ENCODE measurements at places on chromosomes 12 and 14.

- no peak for DNase-seq
These were observed 74.3 kb upstream of the PLEKHG7 start for GRCh38 chr12:92628476-92628875.

GRCh38 chr14:64970776-64971477, 1.2 kb downstream of the RAB15 start:
- no peak for DNase-seq

GRCh38 chr12:92729773-92730305, 27.1 kb downstream of the PLEKHG7 start:
- no peak for DNase-seq

DNA sequence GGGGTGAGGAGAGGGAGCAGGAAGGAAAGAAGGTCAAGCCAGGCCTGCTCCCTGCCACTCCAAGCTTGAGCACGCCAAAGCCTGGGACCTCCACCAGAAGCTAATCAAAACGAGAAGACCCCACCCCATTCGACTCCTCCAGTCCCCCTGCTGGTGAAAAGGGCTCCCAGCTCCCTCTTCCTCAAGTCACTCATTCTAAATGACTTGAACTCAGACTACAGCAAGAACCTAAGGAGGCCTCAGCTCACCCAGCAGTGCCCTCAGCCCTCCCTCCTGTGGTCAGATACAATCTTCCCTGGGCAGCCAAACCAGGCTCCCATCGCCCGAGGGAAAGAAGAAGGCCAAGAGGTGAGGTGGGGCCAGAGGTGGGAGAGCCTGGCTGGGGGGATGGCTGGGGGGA, 17.4 kb downstream of the HDAC7 start:
- no peak for DNase-seq

DNA sequence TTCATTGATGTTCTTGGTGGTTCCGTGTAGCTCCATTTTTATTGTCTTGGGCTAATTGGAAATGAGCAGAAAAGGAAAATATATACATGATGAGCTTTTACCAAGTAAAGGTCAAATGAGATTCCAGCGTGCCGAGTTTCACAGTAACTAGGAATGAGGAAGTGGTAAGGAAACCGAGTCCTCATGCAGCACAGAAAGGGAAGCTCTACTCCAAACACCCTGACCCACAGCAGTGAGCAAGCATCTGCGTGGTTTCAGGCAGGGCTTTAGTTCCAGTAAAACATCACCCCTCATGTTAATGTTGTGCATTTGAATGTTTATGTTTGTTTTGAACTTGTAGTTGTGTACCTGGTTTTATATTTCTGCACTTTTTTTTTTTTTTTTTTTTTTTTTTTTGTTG, 208.0 kb downstream of the SLC41A2 start:
- peak; percentile 67 for DNase-seq

DNA sequence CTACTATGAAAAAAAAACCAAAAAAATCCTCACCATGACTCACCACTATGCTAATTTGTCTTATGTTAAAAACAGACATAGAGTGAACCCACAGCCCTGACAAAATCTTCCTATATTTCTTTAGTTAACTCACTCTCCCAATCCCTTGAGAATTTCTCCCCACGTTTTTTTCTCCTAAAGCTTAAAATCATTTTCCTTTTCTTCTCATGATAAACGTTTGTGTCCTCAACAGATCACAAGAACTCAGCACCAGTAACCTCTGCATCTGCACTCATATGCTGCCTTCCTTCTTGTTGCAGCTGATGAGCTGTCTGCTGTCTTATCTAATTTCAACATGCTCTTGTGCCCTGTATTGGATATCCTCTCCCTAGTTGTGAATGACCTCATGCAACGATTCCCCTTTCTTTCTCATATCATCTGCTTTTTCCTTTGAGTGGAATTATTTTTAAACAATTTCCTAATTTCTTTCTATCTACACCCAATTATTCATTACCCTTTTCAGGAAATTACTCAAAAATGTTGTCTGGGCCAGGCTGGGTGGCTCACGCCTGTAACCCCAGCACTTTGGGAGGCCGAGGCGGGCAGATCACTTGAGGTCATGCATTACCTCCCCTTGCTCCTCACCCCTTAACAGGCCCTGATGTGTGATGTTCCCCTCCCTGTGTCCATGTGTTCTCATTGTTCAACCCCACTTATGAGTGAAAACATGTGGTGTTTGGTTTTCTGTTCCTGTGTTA, 427.5 kb upstream of the MGAT4C start:
- peak; percentile 9 for DNase-seq

DNA sequence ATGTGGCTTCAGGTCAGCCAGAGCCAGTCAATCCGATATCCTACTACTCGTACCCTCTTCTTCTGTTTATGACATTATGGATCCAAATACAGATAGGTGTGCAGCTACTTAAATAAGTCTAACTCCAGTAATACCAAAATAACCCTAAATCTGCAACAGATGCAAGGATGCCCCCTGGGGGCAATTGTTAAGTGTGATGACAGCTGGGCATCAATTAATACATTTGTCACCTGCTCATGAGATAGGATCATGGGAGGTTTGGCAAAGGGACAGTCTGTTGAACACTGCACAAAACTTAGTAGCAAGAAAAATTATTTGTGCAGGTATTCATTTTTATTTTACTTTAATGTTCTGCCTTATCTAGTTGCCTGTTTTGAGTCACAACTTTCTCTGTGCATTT, 83.2 kb downstream of the SLC38A6 start:
- DNase-seq = no peak

- DNase-seq = peak; percentile 27
These were observed 2.1 kb upstream of the SERPINA1 start for GRCh38 chr14:94390372-94391086.

GRCh38 chr14:57686304-57686703, 179.6 kb downstream of the SLC35F4 start:
- no peak for DNase-seq

GRCh38 chr14:75496755-75497154, 25.5 kb upstream of the BATF start:
- DNase-seq = no peak

DNA sequence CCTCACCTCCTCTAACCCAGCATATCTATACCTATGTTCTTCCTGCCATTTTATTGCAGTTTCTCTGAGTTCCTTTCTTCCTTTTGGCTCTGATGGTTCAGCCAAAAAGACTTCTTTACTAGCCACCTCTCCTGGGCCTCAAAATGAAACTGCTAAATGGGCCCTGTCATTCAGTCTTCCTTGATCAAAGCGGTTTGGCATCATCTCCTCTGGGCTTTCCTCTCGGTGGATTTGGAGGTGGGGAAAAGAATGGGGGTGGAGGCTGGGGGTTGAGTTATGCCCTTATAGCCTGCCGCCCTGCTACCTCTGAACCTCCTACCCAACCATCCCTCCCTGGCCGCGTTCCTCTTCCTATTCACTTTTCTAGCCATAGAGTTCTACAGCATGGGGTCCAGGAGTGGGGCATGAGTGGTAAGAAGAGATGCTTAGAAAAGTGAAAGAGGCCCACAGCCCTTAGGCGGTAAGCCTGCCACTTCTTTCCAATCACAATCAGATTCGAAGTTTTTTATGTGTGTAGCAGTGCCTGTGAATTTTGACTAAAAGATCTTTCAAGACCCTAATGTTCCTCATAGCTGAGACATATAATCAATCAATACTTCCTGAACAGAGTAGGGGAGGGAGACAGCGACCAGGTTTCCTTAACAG, 2.5 kb downstream of the AJUBA start:
- peak; percentile 79 for DNase-seq

DNA sequence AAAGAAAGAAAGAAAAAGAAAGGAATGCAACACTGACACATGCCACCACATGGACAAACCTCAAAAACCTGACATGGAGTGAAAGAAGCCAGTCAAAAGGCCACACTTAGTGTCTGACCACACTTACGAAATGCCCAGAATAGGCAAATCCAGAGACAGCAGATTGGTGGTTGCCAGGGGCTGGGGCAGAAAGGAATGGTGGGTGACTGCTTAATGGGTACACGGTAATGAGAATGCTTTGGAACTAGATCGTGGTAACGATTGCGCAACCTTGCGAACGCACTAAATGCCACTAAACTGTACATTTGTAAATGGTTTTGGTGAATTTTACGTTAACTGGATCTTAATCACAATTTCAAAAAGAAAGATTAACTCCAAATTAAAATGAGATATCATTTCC, 39.5 kb downstream of the SCARB1 start:
- no peak for DNase-seq

- no peak for DNase-seq
These were observed 21.1 kb downstream of the ZNF84 start for GRCh38 chr12:133058203-133059113.

DNA sequence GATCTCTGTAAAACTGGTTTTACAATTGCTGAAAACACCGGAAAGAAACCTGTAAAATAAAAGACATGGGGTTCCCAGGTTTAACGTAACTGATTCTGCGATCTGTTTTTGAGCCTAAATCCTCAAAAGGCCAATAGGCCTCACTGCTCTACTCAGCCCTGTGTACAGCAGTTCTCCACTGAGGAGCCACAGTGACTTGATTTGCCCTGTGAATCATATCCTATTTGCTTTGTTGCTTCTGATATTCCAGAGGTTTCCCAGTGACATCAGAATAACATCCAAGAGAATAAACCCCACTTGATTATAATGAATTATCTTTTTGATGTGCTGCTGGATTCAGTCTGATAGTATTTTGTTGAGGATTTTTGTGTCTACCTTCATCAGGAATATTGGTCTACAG, 27.5 kb downstream of the MDM1 start:
- peak; percentile 26 for DNase-seq

DNA sequence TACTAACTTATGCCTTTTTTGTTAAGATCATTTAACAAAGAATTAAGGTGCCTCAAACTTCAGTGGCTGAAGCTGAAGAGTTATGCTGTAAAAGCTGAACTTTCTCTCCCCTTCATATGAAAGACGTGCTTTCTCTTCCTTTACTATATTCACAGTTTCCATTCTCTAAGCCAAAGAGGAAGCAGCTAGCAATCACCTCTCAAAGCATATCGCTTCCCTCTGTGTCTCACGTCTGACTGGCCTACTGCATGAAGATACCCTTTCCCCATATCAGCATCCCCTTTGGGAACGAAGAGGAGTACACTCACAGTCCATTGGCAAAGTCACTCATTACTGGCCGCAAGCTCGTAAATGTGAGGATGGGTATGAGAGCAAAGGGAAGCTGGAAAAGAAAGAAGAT, 34.9 kb downstream of the SLC11A2 start:
- no peak for DNase-seq

DNA sequence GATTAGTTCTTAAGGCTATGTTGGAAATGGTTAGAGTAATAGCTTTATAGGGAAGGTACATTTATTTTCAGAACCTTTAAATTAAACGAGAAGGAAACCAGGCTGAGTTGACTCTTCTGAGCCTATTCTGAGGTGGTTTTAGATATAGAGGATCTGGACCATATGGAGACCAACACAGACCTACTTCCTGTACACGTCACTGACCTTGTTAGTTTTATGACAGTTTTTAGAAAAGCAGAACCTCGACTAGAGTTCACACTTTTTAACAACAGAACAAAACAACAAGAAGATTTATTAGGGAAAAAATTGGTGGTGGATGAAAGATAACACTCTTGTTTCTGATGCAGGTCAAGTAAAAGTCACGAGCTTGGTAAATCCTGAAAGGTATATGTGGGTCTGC, 107.1 kb downstream of the NPAS3 start:
- DNase-seq = no peak

- no peak for DNase-seq
These were observed 19.2 kb downstream of the PACS2 start for GRCh38 chr14:105333613-105334364.

- peak; percentile 41 for DNase-seq
These were observed 412.1 kb downstream of the DAD1 start for GRCh38 chr14:22176957-22177356.

DNA sequence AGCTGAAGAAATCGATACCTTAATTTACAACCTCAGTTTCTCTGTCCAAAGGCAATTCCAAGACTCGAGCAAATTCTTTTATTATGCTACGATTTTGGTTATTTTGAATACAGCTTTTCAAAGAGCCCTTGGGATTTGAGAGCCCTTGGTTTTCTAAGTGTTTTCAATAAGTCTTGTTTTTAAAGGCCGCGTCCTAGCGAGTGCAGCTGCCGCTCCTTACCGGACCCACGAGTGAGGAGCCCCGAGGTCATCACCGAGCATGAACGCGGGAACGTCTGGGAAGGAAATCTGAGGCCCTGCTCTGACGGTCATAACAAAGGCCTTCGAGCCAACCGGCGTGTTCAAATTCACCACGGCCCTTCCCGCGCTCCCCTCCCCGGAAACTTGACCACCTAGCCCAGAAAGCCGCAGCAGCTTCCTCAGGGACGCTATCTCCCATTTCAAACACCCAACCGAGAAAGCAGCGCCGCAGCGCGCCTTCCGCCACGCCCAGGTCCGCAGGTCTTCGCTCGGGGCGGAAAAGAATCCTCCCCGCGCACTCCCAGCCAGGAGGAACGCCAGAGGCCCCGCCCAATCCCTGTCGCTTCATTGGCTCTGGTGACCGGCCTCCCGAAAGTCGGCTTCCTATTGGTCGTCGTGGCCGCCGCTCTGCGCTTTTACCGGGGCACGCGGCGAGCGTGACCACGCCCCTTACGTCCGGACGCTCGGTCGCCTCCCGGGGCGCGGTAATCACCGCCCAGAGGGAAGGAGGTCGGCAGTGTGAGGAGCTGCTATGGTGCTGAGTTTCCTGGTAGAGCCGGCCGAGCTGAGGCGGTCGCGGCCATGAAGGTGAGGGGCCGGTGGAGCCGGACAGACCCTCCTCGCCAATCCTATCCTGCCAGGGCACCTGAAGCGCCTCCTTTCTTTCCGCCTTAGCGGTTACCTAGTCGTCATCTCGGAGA, at the start of gene RNF34:
Gene RNF34, plus strand, starts transcription at position 728 of the 941 bp plus-strand sequence. Its CDS starts 95 bp downstream, at position 823.
- DNase-seq = peak; percentile 99

GRCh38 chr12:48198672-48198971, 4.5 kb downstream of the OR10AD1 start:
- DNase-seq = peak; percentile 26

DNA sequence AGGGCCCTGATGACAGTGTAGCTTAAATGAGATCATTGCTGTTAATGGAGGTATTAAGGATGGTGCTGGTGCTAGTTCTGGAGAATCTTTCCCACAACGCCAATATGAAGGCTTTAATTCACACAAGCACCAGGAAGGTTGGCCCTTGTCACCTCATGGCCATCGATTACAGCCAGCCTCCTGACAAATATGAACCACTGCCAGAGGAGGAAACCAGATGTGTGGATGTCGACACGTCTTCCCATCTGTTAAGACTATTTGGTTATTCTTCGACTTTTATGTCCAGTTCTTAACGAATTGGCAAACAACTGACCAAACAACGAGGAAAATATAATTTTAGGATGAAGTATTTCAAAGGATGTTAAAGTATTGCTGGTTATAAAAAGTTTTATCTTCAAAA, 79.5 kb downstream of the PIK3C2G start:
- no peak for DNase-seq

GRCh38 chr12:108735855-108736254, 4.5 kb upstream of the CORO1C start:
- DNase-seq = no peak
